ENCODE measurements at places on chromosomes 6 and 20.

GRCh38 chr6:170260686-170261085 is 30.2 kb downstream of the DLL1 start:
- DNase-seq = no peak

GRCh38 chr6:42923666-42924065 is 5.6 kb upstream of the CNPY3 start:
- DNase-seq = no peak

DNA sequence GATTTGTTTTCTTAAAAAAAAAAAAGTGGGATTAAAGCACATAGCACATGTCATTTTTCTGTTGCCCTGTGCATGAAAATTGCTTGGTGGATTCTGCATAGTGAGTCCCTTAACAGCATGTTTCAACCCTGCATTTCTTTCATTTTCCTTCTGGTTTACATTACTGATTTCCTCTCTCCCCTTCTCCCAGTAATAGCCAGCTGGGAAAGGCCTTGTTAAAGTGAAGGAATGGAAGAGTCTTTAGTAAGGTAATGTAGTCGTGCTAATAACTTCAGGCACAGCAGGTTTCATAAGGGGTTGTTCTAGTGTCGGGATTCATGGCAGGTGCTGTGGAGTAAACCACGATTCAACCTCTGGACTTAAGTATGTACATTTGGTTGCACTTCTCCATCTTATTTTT is 202.4 kb downstream of the FARS2 start:
- peak; percentile 9 for DNase-seq

GRCh38 chr6:134097114-134097707 is 44.8 kb upstream of the SLC2A12 start:
- DNase-seq = peak; percentile 80

DNA sequence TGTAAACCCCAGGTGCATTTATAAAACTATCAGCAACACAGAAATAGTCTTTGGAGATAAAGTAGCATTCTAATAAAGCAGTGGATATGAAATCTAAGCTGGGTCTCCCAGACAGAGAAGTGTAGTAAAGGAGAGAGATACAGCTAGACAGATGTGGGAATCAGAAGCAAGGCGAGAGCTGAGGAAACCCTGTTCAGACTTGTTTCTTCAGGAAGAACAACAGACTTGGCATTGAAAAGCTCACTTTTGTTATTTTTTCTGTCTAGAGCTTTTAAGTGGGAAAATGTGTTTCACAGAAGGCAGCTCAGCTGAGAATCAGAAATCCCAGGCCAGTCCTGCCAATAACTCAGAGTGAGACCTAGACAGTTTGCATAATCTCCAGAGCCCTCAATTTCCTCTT is 52.9 kb downstream of the SLC35B3 start:
- no peak for DNase-seq

DNA sequence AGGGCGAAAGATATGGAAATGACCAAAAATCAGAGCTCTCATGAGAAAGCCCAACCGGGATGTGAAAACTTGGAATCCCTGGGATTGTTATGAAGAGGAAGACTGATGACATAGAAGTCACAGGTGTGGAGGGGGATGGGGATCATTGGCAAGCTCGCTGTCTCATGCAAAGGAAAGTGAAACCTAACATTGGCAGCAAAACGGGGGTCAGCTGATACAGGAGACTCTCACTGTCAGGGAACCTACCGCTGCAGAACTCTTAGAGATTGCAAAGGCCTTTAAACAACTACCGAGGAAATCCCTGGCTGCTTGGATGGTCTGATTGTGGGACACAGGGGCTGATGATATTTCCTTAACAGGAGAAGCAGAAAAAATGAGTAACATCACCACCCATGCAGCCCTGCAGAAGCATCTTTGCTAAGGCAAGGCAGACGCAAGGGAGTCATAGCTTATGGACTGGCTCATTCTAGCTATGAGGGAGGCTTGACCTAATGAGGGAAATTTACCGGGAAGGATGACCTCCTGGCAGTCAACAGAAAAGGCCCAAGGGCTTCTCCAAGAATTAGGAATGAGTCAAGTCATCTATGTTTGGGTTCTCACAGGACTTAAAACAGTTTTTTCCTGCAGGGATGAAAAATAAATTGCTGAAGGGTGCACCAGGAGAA is 7.0 kb downstream of the MUC21 start:
- DNase-seq = no peak

GRCh38 chr20:46159101-46159897 is 41.2 kb downstream of the CD40 start:
- no peak for DNase-seq

- DNase-seq = peak; percentile 7
Observed at GRCh38 chr6:2213086-2213485, 32.3 kb downstream of the GMDS start.

DNA sequence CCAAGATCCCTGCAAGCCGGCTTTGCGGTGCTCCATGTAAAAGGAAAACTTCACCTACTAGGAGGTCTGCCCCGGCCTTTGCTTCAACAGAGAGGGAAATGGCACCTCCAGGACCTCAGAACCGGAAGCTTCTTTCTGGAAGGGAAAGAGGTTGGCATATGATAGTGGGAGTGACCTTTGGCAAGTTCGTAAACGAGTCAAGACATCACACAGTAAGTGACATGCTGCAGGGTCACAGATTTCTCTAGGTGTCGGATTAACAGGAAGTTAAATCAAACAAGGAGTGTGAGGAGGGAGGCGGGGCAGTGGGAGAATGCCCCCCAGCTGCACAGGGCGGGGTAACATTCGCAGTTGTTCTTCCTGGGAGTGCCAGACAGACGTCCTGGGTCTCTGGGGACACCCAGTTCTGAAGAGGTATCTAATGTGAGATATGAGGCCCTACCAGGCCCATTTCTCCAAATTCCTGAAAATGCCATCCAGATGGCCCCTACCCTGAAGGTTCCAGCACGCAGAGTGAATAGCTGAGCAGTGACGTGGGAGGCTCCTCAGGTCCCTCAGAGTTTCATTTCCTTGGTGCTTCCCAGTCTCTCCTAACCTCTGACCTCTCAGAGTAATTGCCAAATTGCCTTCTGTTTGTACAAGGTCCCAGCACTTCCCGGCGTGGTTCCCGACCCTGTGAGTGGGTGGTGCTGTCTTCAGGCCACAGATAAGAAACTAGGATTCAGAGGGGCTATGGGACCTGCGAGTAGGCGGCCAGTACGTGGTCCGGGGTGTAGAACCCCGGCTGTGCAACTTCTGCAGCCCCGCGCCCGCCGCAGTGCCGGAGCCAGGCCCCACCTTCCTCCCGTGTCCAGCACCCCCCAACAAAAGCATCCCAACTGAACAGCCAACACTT is 1.9 kb downstream of the RRBP1 start:
- DNase-seq = peak; percentile 37

GRCh38 chr20:25361287-25361683 is 29.4 kb downstream of the ABHD12 start:
- no peak for DNase-seq

DNA sequence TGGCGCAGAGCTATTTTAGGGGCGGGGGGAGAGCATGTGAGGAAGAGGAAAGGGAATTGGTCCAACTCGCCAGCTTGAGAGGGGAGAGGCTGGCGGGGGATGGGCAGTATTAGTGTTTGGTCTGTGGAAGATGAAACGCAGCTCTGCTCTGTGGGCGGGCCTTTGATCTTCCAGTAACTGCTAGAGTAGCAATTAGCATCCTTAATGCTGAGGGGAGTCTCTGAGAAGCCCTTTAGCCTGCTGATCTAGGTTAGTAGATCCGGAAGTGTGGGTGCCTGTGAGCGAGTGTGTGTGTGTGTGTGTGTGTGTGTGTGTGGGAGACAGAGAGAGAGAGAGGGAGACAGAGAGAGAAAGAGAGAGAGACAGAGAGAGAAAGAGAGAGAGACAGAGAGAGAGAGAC is 117.2 kb upstream of the BACH2 start:
- DNase-seq = peak; percentile 68

DNA sequence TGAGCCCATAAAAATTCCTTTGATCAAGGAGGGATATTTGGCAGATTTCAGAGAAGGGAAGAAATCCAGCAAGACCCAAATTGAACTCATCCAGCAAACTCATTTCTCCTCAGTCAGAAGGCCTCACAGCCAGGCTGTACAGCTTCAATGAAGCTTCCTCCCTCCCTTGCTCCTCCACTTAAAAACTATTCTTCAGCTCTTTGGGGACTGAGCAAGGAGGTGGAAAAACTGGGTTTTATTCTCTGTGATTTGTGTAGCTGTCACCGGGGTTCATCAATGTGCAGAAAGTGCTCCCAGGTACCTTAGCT is 158.7 kb upstream of the ZNF184 start:
- no peak for DNase-seq

DNA sequence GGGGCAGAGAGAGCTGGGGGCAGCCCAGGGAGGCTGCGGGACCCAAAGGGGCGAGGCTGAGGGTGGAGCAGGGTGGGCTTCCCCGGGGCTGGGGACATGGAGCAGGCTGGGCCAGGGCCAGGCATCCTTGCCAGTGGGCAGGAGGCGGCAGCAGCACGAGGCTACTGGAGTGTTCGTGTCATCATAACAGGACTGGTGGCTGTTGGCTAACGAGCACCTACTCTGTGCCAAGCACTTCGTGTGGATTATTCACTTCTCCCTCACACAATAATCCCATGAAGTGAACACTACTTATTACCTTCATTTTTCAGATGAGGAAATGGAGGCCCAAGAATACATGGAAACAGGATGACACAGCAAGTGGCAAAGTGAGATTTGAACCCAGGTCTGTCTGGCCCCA is 41.7 kb downstream of the GRM4 start:
- DNase-seq = no peak

GRCh38 chr6:2353412-2354137 is 108.2 kb upstream of the GMDS start:
- DNase-seq = peak; percentile 74

DNA sequence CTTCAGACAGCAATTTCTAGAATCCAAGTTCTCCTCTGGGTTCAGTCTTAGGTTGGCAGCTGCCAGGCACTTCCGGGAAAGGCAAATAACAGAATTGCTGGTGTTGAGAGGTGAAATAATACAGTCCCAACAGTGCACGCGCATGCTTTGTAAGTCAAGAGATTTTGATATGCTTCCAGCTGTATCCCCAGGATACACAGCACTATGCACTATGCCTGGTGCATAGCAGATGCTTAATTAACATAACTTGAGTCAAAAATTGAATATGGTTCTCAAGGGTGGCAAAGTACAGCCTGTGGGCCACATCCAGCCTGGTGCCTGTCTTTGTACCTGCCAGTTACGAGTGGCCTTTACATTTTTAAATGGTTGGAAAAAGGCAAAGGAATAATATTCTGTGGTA is 18.9 kb upstream of the PMEPA1 start:
- DNase-seq = no peak

GRCh38 chr20:21241406-21241805 is 61.7 kb upstream of the XRN2 start:
- DNase-seq = peak; percentile 22

GRCh38 chr20:47708953-47709833 is 76.1 kb downstream of the SULF2 start:
- no peak for DNase-seq

GRCh38 chr20:61998343-61999121 is 67.1 kb downstream of the TAF4 start:
- no peak for DNase-seq

DNA sequence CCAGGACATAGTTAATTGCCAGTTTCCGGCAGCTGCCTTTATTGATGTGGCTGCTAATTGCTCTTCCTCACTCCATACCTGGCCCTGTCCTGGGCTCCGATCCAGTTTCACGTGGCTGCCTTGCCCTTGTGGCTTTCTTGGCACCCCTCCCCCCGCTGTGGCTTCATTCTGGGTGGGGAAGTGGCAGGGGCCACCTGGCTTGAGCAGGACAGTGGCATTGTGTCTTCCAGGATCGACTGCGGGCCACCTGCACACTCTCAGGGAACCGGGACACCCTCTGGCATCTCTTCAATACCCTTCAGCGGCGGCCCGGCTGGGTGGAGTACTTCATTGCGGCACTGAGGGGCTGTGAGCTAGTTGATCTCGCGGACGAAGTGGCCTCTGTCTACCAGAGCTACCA is 10.8 kb downstream of the MAVS start:
- no peak for DNase-seq

DNA sequence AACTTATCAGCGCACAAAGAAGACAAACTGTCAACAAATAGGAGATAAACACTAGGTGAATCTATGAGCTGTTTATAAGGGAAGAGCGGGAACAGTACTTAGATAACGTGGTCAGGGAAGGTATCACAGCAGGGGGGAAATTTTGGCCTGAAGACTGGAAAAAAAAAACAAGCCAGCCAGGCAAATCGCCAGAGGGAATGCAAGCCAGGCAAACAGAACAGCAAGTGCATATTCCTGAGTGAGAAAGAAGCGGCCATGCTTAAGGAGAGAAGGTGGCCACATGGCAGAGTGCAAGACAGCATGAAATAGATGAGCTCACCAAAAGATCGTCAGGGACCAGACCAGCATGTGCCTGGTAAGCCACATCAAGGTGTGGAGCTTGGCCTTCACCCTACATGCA is 466.5 kb upstream of the ARID1B start:
- DNase-seq = no peak

GRCh38 chr6:160513836-160514235 is 150.2 kb downstream of the LPA start:
- DNase-seq = no peak

DNA sequence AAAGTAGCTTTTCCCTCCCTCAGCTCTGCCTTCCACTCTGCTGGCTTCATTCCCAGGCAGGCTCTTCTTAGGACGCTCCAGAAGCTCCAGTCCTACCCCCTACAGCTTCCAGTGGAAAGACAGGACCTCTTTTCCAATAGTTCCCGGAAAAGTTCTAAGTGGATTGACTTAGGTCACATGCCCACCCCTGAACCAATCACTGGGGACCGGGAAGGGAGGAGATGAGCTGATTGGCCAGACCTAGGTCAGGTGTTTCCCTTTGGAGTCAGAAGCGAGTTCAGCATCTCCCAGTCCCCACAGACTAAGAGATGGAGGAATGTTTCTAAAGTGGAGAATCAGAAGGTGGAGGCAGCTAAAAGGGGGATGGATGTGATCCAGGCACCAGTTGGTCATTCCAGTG is 62.9 kb upstream of the KCNG1 start:
- DNase-seq = no peak

GRCh38 chr6:30329331-30329730 is 2.6 kb downstream of the TRIM39 start:
- no peak for DNase-seq

DNA sequence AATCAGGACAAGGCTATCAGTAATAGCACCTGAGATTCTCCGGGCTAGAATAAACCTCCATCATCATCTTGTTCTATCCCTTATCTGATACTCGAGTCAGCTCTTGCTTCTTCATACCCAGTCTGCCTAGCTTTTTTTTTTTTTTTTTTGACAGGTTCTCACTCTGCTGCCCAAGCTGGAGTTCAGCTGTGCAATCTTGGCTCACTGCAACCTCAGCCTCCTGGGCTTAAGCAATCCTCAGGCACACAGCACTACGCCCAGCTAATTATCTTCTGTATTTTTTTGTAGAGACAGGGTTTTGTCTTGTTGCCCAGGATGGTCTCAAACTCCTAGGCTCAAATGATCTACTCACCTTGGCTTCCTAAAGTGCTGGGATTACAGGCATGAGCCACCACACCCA is 19.5 kb downstream of the SRSF6 start:
- DNase-seq = no peak

DNA sequence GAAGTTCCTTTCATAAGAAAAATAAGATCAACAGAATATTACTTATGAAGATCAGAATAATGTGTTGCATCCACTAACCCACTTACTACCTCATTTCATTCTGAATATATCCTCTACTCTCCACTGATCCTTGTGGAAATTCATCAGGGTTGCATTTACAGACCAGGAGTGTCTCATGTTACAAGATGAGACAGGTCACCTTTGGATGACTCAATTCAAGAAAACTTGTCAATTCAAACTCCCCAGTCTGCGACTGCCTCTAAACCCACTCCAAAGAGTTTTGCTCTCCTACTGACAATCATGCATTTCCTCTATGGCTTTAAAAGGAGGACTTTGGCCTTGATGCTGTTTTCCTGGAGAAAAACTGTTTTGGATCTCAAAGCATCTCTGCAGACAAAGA is 68.4 kb downstream of the ID4 start:
- DNase-seq = no peak

GRCh38 chr6:73394577-73395354 is at the start of gene DDX43:
Gene DDX43 (plus strand): TSS chr6:73394828. CDS start chr6:73394906, 78 bp downstream.
- DNase-seq = no peak

Measured in A673 (cell line).